Inflammatory macrophage (primary cell): ENCODE measurements at places on chromosomes 6 and 20.

- DNase-seq = no peak
Measured at GRCh38 chr6:107618672-107619071, 128.8 kb downstream of the SOBP start.

- DNase-seq = no peak
Measured at GRCh38 chr6:152048921-152049320, 241.4 kb downstream of the ESR1 start.

GRCh38 chr6:16844183-16844582, 82.9 kb upstream of the ATXN1 start:
- DNase-seq = no peak

- no peak for DNase-seq
Measured at GRCh38 chr20:9210356-9210755, 141.5 kb downstream of the PLCB4 start.

DNA sequence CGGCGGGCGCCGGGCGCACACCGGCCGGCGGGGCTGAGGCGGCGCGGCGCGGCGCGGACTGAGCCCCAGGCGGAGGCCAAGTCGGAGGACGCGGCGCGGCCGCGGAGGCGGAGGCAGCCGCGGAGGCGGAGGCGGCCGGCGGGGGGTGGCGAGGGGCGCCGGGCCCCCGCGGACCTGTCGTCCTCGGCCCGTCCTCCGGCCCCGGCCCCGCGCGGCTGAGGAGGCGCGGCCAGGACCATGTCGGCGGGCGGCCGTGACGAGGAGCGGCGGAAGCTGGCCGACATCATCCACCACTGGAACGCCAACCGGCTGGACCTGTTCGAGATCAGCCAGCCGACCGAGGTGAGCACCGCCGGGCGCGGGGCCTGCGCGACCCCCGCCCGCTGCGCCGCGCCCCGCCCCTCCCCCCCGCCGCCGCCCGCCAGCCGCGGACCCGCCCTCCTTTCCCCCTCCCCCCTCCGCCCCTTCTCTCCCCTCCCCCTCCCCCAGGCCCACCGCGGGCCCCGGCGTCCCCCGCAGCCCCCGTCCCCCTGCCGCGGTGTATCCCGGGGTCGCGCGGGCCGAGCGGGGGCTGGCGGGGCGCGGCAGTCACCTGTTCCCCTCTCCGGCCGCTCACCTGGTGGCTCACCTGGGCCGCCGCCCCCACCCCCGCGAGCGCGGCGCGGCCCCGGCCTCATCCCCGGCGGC, at the start of gene AFDN:
AFDN (plus strand) TSS at position 16 of the 687 bp plus-strand sequence; CDS start at position 238, 222 bp downstream.
- DNase-seq = no peak

GRCh38 chr20:47220161-47220582, 136.3 kb downstream of the ZMYND8 start:
- DNase-seq = peak; percentile 31

- DNase-seq = no peak
Measured at GRCh38 chr6:158963020-158963808, 36.8 kb downstream of the RSPH3 start.

- DNase-seq = no peak
Measured at GRCh38 chr6:91449539-91449938, 862.7 kb upstream of the MAP3K7 start.

- no peak for DNase-seq
Measured at GRCh38 chr6:99241905-99242534, 107.5 kb downstream of the FAXC start.

GRCh38 chr6:7249391-7249790, 63.6 kb downstream of the SSR1 start:
- DNase-seq = no peak

DNA sequence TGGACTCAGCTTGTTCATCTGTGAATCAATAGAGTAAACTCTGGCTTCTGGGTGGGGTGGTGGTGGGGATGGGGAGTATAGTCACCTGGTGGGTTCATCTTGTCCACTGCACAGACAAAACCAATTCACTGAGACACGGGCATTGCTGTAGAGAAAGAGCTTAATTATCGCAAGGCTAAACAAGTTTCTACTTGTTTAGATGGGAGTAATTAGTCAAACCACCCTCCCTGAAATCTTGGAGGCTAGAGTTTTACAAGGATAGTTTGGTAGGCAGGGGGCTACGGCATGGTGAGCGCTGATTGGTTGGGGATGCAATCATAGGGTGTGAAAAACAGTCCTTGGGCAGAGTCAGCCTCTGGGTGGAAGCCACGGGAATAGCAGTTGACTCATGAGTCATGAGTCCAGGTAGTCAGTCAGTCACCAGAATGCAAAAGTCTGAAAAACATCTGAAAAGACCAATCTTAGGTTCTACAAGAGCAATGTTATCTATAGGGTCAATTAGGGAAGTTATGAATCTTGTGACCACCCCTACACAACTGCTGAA, 77.8 kb downstream of the STMND1 start:
- DNase-seq = no peak

DNA sequence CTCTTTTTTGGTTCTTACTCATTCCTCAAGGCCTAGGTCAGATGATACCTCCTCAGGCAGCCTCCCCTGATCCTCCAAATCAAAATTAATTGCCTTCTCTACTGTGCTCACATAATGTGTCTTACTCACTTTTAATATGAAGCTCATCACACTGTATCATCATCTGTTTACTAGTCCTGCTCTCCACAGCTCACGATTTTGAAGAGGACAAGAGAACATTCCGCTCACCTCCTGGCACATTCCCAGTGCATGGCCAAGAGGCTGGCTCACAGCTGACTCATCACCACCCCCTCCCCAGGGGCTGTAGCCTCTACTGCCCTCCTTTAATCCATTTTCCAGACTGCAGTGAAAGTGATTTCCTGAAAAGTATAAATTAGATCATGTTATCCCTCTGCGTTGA, 133.1 kb downstream of the ALDH8A1 start:
- DNase-seq = no peak

DNA sequence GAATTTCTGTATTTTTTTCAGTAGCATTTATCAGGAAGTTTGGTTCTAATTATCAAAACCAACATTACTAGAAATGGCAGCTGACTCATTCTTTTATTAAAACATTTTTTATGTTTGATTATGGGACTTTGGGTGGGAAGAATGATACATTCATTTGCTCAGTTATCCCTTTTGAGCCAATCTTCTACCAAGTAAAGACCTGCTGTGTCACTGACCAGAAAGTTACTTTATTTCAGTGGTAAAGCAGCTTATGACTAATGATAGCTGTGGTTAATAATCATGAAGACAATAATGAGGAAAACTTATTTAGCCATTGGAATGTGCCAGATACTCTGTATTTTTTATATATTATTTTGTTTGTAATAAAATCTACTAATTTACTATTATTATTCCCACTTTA, 142.3 kb downstream of the FARS2 start:
- no peak for DNase-seq

DNA sequence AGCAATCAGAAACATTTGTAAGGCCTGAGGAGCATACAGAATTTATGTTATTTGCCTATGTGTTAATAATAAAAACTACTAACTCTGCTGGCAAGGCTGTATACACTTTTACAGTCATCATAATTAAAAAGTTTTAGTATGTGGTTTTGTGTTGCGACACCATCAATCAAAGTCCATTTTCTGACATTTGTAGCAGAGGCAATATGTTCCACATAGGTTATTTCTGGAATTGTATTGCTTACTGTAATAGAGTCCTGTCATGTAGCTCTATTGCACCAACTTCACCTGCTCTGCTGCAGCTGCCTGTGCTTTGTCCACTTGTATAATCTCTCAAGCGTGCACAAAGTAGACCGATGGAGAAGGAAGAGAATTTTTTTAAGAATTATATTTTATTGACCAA, 501.8 kb downstream of the HACE1 start:
- no peak for DNase-seq

GRCh38 chr6:97586344-97586743, 303.3 kb upstream of the MMS22L start:
- no peak for DNase-seq

GRCh38 chr6:35014786-35015185, 125.7 kb downstream of the ANKS1A start:
- DNase-seq = no peak

GRCh38 chr6:137341681-137342195, 122.6 kb upstream of the IFNGR1 start:
- DNase-seq = peak; percentile 23

GRCh38 chr6:43702171-43702533, 14.6 kb upstream of the MRPS18A start:
- no peak for DNase-seq

DNA sequence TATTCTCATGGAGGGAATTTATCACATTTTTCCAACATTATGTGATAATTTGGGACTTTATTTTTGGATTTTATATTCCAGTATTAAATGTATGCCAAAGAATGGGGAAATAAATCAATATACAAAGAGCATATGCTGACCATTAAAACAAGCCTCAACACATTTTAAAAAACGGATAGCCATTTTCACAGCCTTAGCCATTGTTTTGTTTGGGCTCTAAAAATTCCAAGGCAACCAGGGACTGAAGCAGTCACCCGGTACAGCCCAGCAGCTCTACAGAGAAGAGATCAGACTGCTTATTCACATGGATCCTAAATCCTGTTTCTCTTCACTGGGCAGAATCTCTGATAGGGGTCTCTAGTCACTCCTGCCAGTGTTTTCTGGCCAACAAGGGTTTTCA, 150.2 kb upstream of the OGFRL1 start:
- no peak for DNase-seq

GRCh38 chr6:37435816-37436215, 2.8 kb downstream of the CMTR1 start:
- no peak for DNase-seq

DNA sequence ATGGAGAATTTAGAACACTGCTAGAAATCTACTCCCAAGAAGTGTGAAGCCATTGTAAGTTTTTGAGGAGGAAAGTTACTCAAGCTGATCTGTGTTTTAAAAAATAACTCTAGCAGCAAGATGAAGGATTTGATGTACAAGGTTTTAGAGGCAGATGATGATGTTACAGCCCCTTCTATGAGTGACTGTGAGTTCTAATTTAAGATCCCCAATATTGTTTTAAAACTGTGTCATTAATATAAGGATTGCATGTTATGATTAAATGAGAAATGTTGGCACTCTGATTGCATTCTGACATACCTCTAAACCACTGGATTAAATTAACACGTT, 293.5 kb downstream of the ADGB start:
- DNase-seq = no peak

GRCh38 chr6:34238585-34239499, 2.2 kb downstream of the HMGA1 start:
- DNase-seq = no peak

- no peak for DNase-seq
Measured at GRCh38 chr20:2922957-2923356, 49.7 kb downstream of the PTPRA start.

GRCh38 chr6:134707342-134708031, 242.4 kb downstream of the ALDH8A1 start:
- peak; percentile 36 for DNase-seq

DNA sequence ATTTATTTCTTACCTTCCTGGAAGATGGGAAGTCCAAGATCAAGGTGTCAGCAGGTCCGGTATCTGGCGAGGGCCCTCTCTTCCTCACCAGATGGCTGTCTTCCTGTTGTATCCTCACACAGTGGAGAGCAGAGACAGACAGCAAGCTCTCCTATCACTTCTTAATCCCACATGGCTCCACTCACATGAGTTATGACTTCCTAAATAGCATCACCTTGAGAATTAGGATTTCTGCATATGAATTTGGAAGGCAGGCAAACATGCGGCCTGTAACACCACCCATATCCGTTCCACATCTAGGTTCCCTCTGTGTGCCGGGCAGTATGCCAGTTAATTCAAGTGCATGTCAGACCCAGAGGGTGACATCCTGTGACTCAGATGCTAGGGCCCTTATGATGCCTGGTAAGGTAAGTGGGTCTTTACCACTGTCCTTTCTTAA, 2.1 kb downstream of the RAET1E start:
- peak; percentile 3 for DNase-seq

DNA sequence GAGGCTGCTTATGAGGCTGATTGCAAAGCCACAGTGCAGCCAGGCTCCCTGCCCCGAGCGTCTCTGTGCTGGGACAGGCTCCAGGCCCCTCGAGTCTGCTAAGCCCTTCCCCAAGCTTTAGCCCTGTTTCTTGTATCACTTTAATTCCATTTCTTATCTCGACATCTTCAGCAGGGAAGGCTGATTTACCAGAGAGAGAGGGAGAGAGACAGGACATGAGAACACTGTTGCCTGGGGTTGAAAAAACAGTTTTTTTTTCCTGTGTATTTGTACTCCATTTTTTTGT, 386.5 kb downstream of the SMOC2 start:
- DNase-seq = no peak

- DNase-seq = no peak
Measured at GRCh38 chr20:48912065-48912464, 9.4 kb upstream of the ARFGEF2 start.

DNA sequence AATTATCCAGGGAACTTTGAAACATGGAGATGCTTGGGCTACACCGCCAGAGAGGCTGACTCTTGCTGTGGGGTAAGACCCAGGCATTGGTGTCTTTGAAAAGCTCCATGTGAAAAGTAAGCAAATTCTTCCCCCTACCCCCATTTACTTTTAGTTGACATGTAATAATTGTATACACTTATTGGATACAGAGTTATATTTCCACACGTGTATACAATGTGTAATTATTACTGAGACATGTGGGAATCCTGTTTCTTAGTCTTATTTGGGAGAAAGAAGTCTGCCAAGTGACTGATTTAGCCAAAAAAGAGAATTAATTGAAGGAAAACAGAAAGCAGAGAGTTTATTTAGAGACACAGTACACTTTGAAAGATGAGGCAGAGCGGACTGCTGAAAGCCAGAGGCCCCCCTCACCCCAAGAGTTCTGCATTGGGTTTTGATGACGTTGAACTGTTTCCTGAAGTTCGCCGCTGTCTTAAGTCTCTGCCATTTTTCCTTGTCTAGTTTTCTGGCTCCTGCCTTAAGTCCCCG, 193.8 kb downstream of the PACRG start:
- DNase-seq = no peak

DNA sequence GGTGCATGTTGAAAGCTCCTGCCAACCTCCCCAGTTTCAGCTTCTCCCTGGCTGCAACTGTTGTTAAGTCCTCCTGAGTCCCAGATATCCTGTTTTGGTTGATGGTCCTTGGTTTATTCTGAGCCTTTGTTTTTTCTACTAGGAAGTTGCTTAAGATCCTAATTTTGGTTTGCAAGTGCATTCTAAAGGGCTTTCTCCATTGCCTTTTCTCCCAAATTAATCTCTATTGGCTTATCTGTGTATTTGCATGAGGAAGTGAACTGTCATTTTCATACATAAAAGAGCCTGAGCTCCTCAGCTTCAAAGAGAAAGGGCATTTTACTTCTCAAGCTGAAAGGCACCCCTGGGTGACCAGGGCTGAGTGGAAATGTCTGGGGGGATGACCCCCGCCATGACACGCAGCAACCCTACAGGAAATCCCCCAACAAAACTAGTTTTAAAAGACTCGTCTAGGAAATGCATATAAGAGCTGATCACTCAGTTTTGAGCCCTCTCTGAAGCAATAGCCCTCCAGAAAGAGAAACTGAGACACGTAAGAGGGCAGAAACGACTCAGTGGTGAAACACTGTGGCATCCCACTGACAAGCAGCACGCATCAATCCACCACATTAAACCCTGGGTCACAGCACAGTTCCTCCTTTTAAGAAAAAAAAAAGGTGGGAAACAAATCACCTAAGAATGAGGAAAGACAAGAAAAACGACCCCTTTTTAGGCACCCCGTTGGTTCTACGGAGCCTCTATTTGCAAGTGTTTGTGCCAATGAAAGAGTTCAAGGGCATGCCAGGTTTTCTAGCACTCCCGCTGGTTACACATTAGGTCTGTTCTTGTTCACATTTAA, 140.9 kb downstream of the THBS2 start:
- peak; percentile 3 for DNase-seq
